ENCODE measurements at places on chromosomes 1 and 21.
A peak's percentile ranks its signal among the peaks of the same experiment; 100 is the strongest.

DNA sequence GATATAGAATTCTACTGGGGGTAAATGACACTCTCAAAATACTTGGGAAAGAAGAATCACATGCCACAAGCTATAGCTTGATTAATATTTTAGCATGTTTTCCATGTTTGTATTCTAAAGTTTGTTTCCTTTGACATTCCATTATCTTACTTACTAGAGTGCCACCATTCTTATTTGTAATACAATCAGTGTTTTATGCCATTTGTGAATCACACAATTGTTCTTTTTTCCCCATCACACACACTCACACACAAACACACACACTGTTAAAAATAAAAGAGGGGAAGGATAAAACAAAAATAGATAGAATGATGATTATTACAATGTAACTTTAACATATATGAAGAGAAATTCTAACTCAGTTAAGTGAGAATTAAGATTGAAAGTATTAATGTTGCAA lies 16.0 kb upstream of the TEKT2 start:
- DNase-seq: no peak

GRCh38 chr1:8671306-8671917 lies 146.0 kb downstream of the RERE start:
- no peak for DNase-seq

- DNase-seq: no peak
Measured at GRCh38 chr1:158095737-158096335, 84.9 kb upstream of the CD1D start.

DNA sequence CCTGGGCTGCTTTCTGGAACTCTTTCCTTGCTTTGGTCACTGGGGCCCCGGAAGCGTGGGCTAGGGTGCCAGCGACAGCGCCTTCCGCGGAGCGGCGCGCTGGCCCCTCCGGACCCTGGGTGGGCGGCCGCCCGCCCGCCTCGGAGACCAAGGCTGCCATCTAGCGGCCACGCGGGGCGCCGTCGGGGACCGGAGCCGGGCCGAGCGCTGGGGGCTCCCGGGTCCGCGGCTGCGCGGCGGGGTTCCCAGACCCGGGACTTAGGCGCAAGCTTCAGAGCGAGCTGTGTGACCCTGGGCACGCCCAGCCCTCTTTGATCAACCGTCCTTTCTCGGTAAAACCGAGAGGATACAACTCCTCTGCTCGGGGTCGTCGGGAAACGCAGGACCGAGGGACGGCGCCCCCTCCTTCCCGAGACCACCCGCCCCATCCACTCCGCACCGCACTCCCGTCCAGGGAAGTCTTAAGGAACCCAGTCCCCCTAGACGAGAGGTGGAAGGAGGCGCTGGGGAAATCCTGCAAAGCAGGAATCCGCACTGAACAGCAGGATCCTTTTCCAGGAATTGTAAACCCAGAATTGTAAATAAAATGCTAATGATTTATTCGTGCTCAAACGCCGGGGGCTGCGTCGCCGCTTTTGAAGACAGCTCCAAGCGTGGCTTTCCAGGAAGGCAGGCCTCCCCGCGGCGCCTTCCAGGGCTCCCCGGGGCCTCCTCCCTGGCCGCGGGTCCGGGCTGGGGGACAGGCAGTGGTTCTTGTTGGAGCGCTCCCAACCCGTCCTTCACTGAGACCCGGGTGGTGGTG lies 41.2 kb downstream of the RRAGC start:
- peak; percentile 75 for DNase-seq

- no peak for DNase-seq
Measured at GRCh38 chr1:195717651-195718050, 890.6 kb downstream of the KCNT2 start.

- DNase-seq: no peak
Measured at GRCh38 chr1:44276901-44277300, 63.6 kb downstream of the DMAP1 start.

- no peak for DNase-seq
Measured at GRCh38 chr1:228737601-228738041, 2.3 kb downstream of the RHOU start.

- no peak for DNase-seq
Measured at GRCh38 chr1:199113265-199113869, 474.5 kb downstream of the PTPRC start.

DNA sequence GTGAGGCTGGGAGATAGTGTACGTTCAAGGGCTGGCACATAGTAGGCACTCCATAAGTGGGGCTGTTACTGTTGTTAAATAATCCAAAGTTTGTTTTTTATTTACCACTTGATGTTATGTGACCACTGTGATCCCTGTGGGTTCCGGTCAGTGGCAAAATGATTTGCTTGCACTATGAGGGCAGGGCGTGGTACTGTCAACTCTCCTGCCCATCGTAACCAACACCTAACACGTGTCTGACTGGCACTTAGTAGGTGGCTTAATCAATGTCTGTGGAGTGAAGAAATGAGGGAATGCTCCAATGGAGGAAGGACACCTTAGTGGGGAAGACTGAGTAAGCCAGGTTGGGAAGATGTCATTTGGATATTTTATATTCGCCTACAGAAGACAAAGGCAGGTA lies 14.6 kb downstream of the ADORA1 start:
- no peak for DNase-seq

DNA sequence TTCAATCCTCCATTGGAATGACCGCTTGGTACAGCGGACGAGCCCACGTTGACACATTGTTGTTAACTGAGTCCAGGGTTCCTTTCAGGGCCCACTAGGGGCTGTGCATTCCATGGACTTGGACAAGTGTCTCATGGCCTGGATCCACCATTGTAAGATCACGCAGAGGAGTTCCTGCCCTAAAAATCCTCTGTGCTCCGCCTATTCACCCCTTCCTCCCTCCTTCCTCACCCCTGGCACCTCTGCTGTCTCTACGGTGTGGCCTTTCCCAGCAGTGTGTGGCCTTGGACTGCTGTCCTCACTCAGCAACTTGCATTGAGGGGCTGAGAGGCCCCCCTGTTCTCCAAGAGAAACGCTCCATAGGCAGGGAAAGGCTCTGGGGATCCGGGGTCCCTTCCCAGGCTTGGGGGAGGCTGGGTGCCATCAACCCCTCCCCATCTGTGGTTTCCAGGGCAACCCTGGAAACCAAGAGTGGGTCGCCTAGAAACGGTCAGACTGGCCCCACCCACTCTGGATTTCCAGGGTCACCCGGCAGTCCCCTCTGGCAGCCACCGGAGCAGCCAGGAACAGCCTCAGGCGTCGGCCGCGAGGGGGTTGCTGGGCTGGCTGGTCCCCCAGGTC lies 50.9 kb downstream of the MEGF6 start:
- no peak for DNase-seq
